ENCODE measurements at places on chromosomes 12 and 14. TPM values are rescaled to one million over a fixed set of nuclear protein-coding genes. Genes with fewer than 3 reads are reported as not detected.

EML5 gene
- 15.3 TPM for total RNA-seq

DNA sequence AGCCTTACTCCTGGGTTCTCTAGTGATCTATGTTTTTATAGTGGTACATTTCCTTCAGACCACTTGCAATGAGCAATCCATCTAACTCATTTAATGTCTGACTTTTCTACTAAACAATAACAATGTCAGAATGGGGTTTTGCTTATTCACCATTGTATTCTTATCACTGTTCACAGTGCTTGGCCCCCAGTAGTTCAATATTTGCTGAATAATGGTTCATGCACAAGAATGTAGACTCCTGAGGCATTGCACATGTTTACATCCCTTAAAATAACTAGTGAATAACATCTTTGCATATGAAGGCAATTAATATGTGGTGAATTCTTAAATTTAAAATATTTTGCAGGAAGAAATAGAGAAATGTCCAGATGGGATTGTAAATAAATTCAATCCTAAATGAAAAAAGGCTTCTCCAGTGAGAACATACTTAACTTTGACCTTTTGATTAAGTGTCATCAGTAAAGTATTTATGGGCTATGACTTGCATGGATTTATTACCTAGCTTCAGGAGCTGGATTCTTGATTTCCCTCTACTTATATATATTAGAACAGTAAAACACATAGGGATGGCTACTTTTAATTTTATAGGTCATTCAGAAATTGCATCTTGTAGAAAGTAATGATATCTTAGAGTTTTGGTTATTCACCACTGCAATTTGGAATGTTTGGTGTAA lies 3.4 kb downstream of the CCER1 start:
- DNase-seq: peak; percentile 3
- H3K4me1 ChIP-seq: peaks cover 11% of the 10 kb centered on the region
- H3K4me3 ChIP-seq: no peak overlapping the region
- no peak overlapping the region for H3K27ac ChIP-seq
- H3K36me3 ChIP-seq: no peaks in the 10 kb centered on the region
- peaks cover 1% of the 10 kb centered on the region for H3K27me3 ChIP-seq

RFX4 gene
- total RNA-seq: not detected

DNA sequence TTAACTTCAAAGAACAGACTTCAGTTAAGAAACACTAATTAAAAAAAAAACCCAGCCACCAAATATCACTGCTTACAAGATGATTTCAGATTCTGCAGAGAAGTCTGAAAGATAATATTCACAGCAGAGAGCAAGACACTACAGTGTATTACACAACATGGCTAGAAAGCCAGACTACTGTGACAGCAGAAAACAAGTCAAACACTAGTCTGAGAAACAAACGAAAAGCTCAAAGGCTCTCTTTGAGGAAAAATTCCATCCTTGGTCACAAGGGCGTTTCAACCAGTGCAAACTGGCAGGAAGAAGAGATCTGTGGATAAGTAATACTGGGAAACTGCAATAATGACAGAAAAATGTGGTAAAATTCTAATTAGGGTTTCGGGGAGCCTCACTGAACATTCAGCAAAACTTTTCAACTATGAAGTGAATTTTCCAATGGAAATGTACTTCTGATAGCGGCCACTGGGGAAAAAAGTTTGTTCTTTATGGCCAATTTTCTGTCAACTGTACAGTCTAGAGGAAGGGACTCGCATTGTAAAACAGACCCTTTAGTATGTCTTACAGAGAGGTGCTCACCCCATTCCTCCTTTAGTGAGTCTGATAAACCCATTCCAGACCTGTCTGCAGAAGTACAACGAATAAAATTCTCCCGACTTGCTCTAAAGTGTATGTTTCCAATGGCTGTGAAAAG lies 50.4 kb downstream of the ACADS start:
- no peak overlapping the region for H3K27ac ChIP-seq
- no peaks in the 10 kb centered on the region for H3K27me3 ChIP-seq
- no peak for DNase-seq

GRCh38 chr12:103814436-103814835 lies 26.6 kb downstream of the NT5DC3 start:
- peaks cover 23% of the 10 kb centered on the region for H3K36me3 ChIP-seq
- H3K4me1 ChIP-seq: peaks cover 30% of the 10 kb centered on the region
- H3K27ac ChIP-seq: no peak overlapping the region

- peaks cover 4% of the 10 kb centered on the region for H3K27me3 ChIP-seq
- H3K27ac ChIP-seq: peak overlapping the region; percentile 78
- peaks cover 38% of the 10 kb centered on the region for H3K36me3 ChIP-seq
- H3K4me3 ChIP-seq: peak overlapping the region; percentile 68
- no peak for DNase-seq
Observed at GRCh38 chr12:10701131-10701681, 21.9 kb downstream of the YBX3 start.

DNA sequence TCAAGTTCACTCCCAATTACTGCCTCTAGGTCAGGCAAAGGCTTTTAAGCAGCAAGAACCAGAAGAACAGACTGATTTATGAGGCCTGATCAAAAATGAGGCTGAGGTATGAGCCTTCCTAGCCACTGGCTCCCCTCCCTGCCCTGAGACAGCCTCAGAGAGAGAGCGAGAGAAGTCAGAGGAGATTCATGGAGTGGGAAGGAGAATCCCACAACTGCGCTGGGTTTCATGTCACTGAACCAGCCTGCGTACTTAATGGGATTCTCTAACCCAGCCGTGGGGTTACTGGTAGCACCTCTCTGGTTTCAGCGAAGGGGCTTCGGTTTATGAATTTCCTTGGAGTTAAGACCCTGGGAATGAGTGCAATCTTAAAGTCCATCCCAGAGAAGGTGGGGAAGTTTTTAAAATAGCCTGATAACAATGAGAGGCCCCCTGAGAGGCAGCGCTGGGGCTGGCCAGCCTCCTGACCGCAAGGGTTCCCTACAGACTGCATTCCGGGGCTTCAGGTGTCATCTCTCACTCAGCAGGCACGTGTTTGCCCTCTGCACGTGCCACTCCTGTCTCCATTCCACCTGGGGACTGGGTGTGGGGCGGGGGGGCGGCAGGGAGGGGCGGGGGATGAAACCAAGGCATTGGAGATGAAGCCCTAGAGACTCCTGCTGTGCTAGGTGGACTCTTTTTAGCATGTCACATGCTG lies 6.1 kb upstream of the GPRC5A start:
- H3K27me3 ChIP-seq: peaks cover 9% of the 10 kb centered on the region
- peaks cover 31% of the 10 kb centered on the region for H3K36me3 ChIP-seq
- H3K4me3 ChIP-seq: no peak overlapping the region

SDR9C7 gene
- not detected for total RNA-seq

GPR84 gene
- not detected for total RNA-seq

GRCh38 chr12:2169940-2170339 lies 117.2 kb downstream of the CACNA1C start:
- peaks cover 23% of the 10 kb centered on the region for H3K36me3 ChIP-seq
- peaks cover 2% of the 10 kb centered on the region for H3K27me3 ChIP-seq
- no peak overlapping the region for H3K4me3 ChIP-seq
- peak overlapping the region; percentile 68 for H3K27ac ChIP-seq

DNA sequence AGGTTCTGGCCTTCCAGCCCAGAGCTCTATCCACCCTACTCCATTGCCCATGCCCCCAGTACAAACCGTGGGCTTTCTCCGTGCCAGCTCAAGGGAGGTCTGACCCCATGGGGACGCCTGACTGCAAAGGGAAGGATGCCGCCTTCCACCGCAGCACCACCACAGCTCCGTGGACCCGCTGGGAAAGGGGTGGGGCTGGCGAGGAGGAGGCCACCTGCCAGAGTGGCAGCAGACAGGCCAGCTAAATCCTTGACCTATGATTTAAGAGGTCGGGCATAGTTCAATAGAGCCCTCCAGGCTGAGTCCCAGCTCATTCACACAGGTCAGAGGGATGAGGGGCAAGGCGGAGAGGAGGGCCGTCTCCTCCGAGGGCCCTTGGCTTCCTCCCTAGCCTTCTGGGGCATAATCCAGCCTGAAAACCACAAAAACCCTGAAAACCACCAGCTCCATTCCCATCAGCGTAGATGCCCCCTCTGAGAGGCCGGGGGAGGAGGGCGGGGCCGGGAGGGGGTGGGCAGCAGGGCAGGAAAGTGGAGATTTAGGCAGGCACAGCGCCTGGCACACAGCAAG lies 14.9 kb upstream of the FIGNL2 start:
- H3K4me3 ChIP-seq: no peak overlapping the region
- no peak for DNase-seq
- H3K36me3 ChIP-seq: no peaks in the 10 kb centered on the region
- H3K27me3 ChIP-seq: peaks cover 22% of the 10 kb centered on the region
- no peak overlapping the region for H3K27ac ChIP-seq

CRIP1 gene
- total RNA-seq: 50.4 TPM

DNA sequence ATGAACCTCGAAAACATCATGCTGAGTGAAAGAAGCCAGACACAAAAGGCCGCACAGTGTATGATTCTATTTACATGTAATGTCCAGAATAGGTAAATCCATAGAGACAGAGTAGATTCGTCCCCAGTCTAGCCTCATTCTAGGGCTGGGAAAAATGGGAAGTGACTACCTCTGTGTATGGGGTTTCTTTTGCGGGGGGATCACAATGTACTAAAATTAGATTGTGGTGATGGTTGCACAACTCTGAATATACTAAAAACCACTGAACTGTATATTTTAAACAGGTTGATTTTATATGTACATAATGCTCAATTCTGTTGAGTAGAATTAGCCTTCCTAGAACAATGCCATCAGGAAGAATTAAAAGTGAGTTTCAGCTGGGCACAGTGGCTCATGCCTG lies 6.3 kb upstream of the RILPL2 start:
- no peaks in the 10 kb centered on the region for H3K27me3 ChIP-seq
- no peaks in the 10 kb centered on the region for H3K36me3 ChIP-seq
- no peak for DNase-seq
- H3K4me3 ChIP-seq: no peak overlapping the region

GRCh38 chr14:38291681-38292467 lies 36.0 kb upstream of the CLEC14A start:
- H3K27ac ChIP-seq: peak overlapping the region; percentile 93
- no peaks in the 10 kb centered on the region for H3K27me3 ChIP-seq
- peaks cover 20% of the 10 kb centered on the region for H3K36me3 ChIP-seq
- H3K4me3 ChIP-seq: peak overlapping the region; percentile 70
- peaks cover 61% of the 10 kb centered on the region for H3K4me1 ChIP-seq

DNA sequence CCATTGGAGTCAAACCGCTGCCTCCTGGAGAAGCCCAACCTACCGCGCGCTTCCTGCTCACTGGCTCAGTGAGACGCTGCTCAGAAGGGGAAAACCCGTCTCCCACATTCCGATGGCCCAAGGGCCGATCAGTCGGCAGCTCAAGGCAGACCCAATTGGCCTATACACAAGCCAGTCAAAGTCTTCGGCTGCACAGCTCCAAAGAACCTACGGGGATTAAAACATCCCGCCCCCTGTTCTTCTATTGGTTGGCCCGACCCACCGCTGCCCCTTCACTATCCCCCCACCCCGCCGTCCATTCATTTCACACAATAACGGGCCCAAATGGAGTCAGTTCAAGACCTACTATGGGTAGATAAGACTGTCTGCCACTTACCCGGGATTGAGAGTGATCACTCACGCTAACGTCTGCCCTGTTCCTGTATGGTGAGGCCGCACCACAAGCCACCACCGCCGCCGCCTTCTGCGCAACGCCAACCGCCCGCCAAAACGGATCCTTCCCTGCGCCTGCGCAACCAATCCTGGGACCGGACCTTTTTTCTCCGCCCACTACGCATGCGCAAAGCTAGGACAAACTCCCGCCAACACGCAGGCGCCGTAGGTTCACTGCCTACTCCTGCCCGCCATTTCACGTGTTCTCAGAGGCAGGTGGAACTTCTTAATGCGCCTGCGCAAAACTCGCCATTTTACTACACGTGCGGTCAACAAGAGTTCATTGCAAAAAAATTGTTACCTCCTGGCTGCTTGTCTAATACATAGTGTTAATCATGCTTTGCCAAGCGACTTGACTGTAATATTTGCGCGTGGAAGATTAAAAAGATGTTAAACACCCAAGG lies at the start of gene CBX5:
CBX5 (minus strand) TSS at position 491 of the 836 bp plus-strand sequence. CDS start 22,472 bp downstream, outside the sequence.
- H3K4me3 ChIP-seq: no peak within 1 kb of the TSS
- DNase-seq: peak; percentile 100
- H3K36me3 ChIP-seq: no peaks in the 10 kb centered on the region

- no peaks in the 10 kb centered on the region for H3K4me1 ChIP-seq
- no peaks in the 10 kb centered on the region for H3K36me3 ChIP-seq
- H3K27ac ChIP-seq: no peak overlapping the region
- no peak for DNase-seq
- H3K4me3 ChIP-seq: no peak overlapping the region
- peaks cover 6% of the 10 kb centered on the region for H3K27me3 ChIP-seq
Observed at GRCh38 chr14:20934148-20934762, 21.0 kb upstream of the RNASE2 start.

GRCh38 chr12:30211743-30212142 lies 428.0 kb upstream of the TMTC1 start:
- H3K27me3 ChIP-seq: no peaks in the 10 kb centered on the region
- no peak overlapping the region for H3K4me3 ChIP-seq
- no peak for DNase-seq

- H3K4me1 ChIP-seq: no peaks in the 10 kb centered on the region
- no peak overlapping the region for H3K27ac ChIP-seq
- no peaks in the 10 kb centered on the region for H3K36me3 ChIP-seq
- no peaks in the 10 kb centered on the region for H3K27me3 ChIP-seq
- no peak overlapping the region for H3K4me3 ChIP-seq
Observed at GRCh38 chr14:34211732-34212131, 250.3 kb downstream of the SPTSSA start.

TSPAN11 gene
- 0.07 TPM for total RNA-seq

TAS2R7 gene
- total RNA-seq: not detected

KRT73 gene
- not detected for total RNA-seq

DNA sequence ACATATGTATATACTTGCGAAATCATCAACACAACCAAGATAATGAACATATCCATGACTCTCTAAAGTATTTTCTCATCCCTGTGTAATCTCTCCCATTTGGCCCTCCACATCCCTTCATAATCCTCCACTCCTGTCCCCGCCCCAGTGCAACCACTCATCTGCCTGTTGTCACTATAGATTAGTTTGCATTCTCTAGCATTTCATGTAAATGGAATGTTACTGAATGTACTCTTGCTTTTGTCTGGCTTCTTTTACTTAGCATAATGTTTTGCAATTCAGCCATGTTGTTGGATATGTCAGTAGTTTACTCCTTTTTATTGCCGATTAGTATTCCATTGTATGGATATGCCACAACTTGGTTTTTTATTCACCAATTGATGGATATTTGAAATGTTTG lies 99.1 kb downstream of the BICD1 start:
- H3K27me3 ChIP-seq: no peaks in the 10 kb centered on the region
- peaks cover 11% of the 10 kb centered on the region for H3K36me3 ChIP-seq
- no peak overlapping the region for H3K4me3 ChIP-seq
- peaks cover 14% of the 10 kb centered on the region for H3K4me1 ChIP-seq
- no peak for DNase-seq

All from HFFc6 (cell line).